ENCODE measurements at places on chromosomes 2 and 18. TPM values are rescaled to one million over a fixed set of nuclear protein-coding genes. Genes with fewer than 3 reads are reported as not detected.

DNA sequence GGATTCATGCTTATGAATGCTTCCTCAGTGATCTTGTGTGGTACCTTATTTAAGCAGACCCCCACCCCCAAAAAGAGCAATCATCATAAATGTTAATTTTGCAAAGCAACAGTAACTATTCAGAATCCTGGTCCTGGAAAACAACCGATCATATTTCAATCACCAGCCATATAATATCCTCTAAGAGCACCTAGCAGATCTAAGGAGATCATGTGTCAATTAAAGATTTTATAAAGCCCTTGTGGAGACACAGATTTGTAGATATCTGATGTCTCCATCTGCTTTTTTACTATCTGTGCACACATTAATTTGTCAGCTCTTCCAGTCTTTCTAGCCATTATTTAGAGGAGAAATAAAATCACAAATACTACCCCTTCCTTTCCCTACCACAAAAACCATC, 423.7 kb downstream of the TGIF1 start:
- DNase-seq = no peak

GRCh38 chr2:53640466-53640865, 127.1 kb upstream of the CHAC2 start:
- DNase-seq = no peak

GRCh38 chr2:5942204-5942603, 250.0 kb downstream of the SOX11 start:
- DNase-seq = no peak

DNA sequence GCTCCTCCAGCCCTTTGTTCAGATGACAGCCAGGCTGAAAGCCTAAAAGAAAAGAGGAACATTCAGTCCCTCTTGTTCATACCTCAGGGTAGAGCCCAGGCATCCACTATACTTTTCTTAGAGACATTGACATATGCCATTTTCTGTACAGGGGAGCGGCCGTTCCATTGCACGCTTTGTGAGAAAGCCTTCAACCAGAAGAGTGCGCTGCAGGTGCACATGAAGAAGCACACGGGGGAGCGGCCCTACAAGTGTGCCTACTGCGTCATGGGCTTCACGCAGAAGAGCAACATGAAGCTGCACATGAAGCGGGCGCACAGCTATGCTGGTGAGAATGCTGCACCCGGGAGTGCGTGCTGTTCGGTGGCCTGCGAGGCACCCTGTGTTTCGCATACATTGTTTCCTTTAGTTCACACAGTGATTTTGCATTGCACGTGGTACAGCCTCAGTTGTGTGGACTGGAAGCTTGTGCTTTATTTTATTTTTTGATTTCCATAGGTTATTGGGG, 138.2 kb downstream of the ZNF236 start:
- DNase-seq = no peak

DNA sequence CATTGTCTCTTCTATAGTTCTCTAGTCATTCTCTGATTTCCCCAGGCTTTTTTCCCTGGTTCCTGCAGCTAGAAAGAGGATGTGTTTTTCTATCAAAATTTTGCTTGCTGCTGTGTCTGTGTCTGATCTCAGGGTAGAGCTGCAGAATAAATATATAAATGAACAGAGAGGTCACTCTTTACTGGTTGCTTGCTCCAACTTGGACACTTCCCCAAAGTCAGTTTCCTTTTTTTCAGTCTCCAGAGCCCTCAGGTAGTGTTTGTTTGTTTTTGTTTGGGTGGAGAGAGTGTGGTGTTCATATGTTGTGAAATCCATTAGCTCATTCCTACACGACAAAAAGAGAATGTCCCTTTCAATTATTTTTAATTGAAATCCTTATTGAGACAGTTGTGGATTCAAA, 85.8 kb downstream of the CERS6 start:
- DNase-seq = peak; percentile 56

DNA sequence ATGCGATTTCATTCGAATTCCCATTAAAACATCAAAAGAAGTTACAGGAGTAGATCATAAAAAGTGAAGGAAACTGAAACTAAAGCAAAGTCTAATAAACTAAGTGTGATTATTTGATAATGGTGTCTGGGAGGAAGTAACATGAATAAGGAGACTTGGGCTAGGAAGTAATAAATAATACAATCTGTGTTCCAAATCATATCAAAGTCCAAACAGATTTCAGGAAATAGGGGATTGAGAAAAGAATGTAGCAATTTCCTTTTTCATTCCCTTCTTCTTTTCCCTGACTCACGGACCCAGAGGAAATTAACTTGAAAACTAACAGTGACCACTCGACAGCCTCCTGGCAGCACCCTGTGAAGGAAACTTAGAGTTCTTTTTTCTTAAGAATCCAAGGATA, 758.4 kb upstream of the GCFC2 start:
- no peak for DNase-seq

DNA sequence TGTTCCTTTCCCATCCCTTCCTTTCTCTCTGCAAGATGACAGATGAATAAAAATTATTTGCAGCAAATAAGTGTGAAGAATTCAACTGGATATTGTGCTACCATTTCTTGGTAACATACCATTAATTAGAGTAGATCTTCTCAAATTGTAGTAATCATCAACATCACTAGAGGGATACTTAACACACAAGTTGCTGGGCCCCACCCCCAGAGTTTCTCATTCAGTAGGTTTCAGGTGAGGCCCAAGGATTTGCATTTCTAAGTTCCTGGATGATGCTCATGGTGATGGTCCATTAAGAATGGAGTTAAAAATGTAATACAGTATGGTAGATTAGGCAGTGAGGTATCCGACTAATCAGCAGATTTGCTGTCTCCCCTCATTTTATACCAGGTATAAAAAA, 594.0 kb downstream of the ERBB4 start:
- peak; percentile 24 for DNase-seq

- DNase-seq = no peak
These were observed 3.7 kb upstream of the CRYBA2 start for GRCh38 chr2:218996937-218997336.

DNA sequence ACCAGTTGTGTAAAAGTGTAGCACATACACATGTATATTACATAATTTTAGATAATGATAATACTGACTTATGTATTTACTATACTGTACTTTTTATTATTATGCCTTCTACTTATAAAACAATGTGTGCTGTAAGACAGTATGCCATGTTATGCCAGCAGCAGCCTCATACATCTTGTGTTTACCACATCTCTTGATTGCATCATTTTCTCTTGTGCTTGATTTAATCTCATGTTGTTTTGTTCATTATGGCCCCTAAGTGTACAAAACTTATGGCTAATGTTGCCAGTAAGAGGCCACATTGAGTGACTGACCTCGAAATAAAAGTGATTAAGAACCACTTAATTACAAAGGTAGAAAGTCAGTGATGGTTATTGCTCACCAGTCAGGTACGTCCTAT, 128.0 kb upstream of the SP5 start:
- no peak for DNase-seq

DNA sequence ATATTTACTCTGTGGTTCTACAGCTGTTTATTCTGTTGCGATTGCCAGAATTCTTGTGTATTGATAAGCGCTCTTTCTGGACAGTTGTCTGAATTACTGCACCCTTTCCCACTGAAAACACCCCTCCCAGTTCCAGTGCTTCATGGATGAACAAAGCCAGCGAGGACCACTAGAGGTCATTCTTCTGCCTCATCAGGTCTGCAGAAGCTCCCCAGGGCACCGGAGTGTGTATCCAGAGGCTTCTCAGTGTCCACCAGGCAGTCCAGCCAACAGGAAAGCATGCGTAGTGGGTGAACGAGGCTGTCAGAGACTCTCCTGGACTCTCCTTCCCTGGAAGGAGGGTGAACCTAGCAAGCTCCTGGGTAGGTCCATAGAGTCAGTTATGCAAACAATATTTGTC, 40.6 kb upstream of the INHBB start:
- no peak for DNase-seq

- no peak for DNase-seq
These were observed 46.3 kb upstream of the CCBE1 start for GRCh38 chr18:59743566-59743965.

- no peak for DNase-seq
These were observed 152.1 kb downstream of the GLI2 start for GRCh38 chr2:120887741-120888231.

GRCh38 chr2:25845843-25846505, 32.3 kb downstream of the ASXL2 start:
- no peak for DNase-seq

Gene MGAT4A
- 6.0 TPM for total RNA-seq

Gene CPO
- total RNA-seq = 0.13 TPM

Gene ERMN
- total RNA-seq = not detected

Gene RNMT
- 37.4 TPM for total RNA-seq

Gene IL1B
- 41.0 TPM for total RNA-seq

Data from bronchial epithelial cell (primary cell).